Stimulated activated naive CD8-positive, alpha-beta T cell treated with anti-CD3 and anti-CD28 coated beads, Interleukin-15, Interleukin-2, amounts not matched to agents 100 U/mL and 50 U/mL, for 24 hours (primary cell): ENCODE measurements at places on chromosomes 6 and 20.
A peak's percentile ranks its signal among the peaks of the same experiment; 100 is the strongest.

GRCh38 chr6:17062871-17063440 is 38.9 kb upstream of the STMND1 start:
- no peak for DNase-seq

DNA sequence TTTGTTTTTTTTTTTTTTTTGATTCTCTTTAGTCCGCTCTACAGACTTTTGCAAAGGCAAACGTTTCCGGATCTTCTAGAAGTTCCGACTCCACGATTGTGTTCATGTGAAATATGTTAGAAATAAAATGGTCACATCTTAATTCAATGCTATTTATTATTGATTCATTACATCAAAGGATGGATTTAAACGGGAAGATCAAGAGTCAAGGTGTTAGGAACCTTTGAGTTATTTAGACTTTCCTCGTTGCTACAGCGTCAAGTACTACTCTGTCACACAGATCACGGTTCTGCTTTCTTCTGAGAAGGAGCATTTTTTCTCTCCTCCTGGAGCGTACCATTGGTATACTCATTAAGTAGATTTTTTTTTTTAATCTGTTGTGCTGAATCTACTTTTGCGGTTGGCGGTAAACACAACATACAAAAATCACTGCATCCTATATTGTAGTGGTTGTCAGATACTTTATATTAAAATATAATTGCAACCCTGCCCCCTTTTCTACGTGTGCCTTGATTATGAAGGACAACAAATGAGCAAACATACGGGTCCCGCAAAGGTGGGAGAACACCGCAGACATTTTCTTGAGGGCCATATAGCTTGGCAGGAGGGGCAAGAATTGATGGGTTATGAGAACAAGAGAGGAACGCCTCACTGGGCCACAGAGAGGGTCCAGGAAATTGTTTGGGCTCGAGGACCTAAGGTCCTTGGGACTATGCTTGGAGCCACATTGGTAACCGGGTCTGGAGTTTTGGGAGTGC is 17.5 kb downstream of the HMGN4 start:
- no peak for DNase-seq

- DNase-seq, result no peak
Observed at GRCh38 chr6:163136681-163137397, 277.7 kb upstream of the QKI start.

GRCh38 chr6:33250731-33251130 is 20.9 kb downstream of the VPS52 start:
- DNase-seq, result no peak

DNA sequence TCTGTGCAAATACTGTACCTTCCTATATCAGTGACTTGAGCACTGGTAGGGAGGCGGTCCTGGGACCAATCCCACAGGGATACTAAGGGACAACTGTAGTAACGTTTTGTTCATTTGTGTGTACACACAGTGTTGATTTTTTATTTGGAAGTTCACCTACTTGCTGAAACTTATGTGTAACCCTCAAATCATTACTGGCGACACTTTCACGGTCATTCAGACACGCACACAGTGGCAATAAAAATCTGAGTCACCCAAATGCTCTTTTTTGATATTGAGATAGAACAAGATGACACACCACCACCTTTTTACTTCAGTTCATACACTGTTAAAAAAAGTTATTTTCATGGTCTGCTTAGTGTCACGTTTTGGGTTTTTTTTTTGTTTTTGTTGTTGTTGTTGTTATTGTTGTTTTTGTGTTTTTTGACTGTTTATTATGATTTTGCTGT is 79.8 kb downstream of the QKI start:
- DNase-seq, result no peak

DNA sequence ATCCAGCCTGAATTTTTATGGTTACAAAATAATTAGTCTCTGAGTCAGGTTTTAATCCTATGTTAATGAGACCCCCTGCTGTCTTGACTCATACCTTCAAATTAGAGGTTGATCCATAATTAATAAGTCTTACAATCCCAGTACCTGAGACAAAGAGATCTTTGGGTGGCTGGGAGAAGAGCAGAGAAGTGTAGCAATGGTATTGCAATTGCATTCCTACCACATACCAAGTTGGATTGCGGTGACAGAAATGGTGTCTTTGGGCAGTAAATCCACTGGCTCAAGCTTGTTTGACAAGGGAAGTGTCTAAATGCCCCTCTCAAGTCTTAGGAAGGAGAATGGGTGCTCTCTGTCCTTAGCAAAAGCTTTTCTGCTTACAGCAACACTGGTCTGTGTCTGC is 150.4 kb downstream of the BTBD3 start:
- no peak for DNase-seq

- DNase-seq, result peak; percentile 30
Observed at GRCh38 chr20:36541227-36541767, at the start of gene MYL9. TSS of gene MYL9 (plus strand) at chr20:36541519. CDS start at chr20:36544885, 3,366 bp downstream.

- no peak for DNase-seq
Observed at GRCh38 chr20:19555726-19556125, 202.3 kb upstream of the RIN2 start.

GRCh38 chr6:30618270-30618797 is 694 bp downstream of the MRPS18B start:
- no peak for DNase-seq

DNA sequence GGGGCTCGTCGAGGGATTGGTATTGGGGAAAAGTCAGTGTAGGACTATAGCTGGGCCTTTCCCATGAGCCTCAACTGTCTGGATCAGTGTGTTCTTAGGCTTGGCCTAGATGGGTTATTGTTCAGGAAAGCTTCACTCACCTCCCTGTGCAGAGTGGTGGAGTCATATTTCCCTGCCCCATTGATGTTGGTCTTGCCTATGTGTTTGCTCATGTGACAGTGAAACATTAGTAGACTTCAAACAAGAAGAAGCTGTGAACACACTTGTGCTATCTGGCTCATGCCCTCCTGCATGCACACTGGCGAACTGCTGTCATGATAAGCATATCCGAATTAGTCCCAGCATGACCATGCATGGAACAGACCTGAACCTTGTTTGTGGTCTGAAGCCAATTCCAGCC is 171.1 kb downstream of the DHX35 start:
- no peak for DNase-seq

GRCh38 chr6:121285041-121285440 is 49.2 kb downstream of the TBC1D32 start:
- no peak for DNase-seq

GRCh38 chr20:58868795-58869194 is 16.3 kb downstream of the GNAS start:
- no peak for DNase-seq

DNA sequence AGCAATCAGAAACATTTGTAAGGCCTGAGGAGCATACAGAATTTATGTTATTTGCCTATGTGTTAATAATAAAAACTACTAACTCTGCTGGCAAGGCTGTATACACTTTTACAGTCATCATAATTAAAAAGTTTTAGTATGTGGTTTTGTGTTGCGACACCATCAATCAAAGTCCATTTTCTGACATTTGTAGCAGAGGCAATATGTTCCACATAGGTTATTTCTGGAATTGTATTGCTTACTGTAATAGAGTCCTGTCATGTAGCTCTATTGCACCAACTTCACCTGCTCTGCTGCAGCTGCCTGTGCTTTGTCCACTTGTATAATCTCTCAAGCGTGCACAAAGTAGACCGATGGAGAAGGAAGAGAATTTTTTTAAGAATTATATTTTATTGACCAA is 501.8 kb downstream of the HACE1 start:
- DNase-seq, result no peak

DNA sequence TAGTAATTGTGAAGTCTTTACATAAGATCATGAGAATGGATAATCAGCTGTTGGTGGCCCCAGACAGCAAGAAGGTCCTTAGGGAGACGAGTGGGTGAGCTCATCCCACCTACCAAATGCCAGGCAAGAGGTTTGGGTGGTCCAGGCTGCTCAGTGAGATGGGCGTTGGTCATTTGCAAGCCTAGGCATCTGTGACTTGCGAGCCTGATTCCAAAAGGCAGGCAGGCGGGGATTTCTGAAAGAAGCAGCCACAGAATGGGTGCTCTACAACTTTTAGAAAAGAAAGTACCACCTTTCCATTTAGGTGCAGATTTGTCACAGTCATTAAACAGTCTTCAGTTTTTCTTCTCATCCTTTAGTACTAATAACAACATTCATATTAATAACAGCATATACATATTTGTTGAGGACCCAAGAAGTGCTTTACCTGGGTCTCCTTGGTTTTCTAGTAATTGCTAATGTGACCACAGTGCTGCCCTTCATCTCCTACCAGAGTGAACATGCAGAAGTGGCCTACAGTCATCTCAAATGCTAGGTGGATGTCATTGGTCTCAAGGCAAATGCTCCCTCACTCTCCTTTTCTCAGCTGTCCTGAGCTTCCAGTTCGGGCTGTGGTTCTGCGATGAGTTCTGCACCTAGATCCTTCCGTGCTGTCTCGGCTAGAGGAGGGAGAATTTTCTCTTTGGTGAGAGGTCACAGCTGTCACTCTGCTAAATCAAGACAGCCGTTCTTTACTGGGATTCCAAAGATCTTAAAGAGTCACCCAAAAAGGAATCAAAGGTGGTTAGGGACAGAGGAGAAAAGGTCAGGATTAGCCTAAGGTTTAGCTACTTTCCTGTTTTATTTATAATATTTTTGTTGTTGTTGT is 2.7 kb downstream of the WRNIP1 start:
- peak; percentile 14 for DNase-seq

GRCh38 chr6:140844167-140844566 is 1288.6 kb upstream of the GJE1 start:
- no peak for DNase-seq

DNA sequence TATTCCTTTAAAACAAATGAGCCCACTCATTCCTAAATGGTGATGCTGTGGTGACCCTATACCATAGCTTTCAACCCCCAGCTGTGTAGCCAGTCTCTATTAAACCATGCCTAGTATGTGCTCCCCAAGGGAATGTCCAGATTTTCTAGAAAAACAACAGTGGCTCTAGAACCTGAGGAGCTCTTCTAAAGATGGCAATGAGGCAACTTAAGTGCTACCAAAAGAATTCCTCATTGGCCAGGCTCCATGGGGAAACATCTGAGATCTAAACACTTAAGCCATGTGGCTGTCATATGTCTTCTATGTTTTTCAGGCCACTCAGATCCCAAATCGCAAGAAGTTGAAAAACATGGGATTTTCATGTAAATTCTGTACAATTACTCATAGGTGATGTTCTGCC is 191.0 kb downstream of the TPBG start:
- DNase-seq, result no peak

- DNase-seq, result no peak
Observed at GRCh38 chr20:47774131-47774777, 11.0 kb downstream of the SULF2 start.

- DNase-seq, result no peak
Observed at GRCh38 chr20:550611-551010, 7.0 kb upstream of the CSNK2A1 start.

- DNase-seq, result no peak
Observed at GRCh38 chr6:84136364-84137050, 90.9 kb downstream of the CEP162 start.

- DNase-seq, result no peak
Observed at GRCh38 chr6:90466154-90466940, 120.5 kb downstream of the MAP3K7 start.

DNA sequence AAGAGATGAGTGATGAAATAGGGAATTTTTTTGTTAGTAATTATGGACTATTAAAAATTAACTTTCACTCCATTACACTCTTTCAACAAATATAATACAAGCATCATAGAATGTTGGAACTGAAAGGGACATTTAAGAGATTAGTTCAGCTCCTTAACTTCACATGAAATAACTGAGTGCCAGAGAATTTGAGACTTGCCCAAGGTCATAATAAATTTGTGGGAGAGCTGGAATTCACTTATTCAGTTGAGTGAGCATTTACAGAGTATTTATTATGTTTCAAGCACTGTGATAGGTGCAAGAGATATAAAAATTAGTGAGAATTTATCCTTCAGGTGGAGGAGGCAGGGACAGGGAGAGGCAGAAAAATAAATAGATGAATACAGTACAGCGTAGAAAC is 154.6 kb downstream of the KCNQ5 start:
- DNase-seq, result no peak

DNA sequence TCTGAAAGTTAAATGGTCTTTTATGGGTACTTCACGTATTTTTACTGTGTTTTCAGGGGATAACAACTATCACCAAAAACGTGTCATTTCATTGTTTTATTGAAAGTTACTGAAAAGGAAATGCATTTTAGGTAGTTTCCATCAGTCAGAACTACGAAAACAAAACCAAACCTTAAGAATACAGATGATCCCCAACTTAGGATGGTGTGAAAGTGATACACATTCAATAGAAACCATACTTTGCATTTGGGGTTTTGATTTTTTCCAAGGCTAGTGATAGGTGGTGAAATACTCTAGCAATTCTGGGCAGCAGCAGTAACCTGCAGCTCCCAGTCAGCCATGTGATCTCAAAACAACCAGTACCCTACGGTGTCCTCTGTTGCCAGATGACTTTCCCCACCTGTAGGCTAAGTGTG is 25.9 kb upstream of the EFHC1 start:
- no peak for DNase-seq

DNA sequence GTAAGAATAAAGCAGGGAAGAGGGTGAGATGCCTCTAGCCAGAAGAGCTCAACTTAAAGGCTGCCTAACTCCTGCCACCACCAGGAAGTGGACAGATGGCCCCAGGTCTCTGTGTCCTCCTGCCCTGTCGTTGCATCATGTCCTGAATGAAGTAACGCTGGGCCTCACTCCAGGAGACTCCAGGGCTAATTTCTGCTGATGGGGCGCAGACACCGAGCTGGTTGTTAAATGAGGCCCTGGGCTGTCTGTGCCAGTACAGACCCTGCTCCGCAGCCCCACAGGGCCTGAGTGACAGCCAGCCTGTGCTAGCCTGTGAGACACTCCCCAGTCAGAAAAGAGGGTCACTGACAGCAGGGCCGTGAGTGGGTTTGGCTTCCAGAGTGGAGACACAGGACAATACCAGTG is 6.5 kb downstream of the IP6K3 start:
- no peak for DNase-seq

- no peak for DNase-seq
Observed at GRCh38 chr6:7235712-7236305, 77.2 kb downstream of the SSR1 start.

- no peak for DNase-seq
Observed at GRCh38 chr6:72657407-72658197, 35.7 kb downstream of the KCNQ5 start.

DNA sequence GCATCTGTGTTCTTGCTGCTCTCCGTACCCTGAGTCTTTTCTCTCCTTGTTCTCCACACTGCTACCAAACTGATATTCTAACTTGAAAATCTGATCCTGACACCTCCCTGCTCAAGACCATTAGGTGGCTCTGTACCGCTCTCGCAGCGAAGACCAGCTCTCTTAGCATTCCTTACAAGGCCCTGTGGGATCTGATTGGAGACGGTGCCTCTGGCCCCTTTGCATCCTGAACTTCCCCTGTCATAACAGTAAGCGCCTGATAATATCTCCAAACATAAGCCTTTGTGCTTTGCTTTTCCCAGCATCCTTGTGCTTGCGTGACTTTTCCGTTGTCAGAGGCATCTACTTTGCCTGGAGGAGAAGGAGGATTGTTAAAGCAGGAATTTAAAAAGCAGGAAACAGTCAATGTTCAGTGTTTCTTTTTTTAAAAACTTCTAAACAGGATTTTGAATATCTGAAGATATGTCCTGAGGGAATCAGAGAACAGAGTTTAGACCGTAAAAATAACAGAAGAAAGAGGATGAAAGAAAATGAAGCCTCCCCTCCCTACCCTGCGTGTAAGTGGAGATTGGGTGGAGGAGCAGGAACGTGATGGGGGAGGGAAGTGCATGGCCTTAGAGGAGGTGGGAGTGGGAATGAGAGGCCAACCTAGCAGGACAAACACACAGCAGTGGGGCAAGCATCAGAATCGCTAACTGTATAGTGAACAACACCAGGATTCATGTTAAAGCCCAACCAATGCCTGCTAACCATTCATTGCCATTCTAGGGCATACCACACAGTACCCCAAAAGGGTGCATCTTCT is 89.2 kb upstream of the STMND1 start:
- DNase-seq, result no peak

GRCh38 chr6:24207413-24207812 is 81.4 kb downstream of the NRSN1 start:
- DNase-seq, result no peak
